ENCODE measurements at places on chromosomes 13 and 19.

- peak; percentile 36 for DNase-seq
These were observed 15.7 kb downstream of the ZNF808 start for GRCh38 chr19:52542984-52543664.

DNA sequence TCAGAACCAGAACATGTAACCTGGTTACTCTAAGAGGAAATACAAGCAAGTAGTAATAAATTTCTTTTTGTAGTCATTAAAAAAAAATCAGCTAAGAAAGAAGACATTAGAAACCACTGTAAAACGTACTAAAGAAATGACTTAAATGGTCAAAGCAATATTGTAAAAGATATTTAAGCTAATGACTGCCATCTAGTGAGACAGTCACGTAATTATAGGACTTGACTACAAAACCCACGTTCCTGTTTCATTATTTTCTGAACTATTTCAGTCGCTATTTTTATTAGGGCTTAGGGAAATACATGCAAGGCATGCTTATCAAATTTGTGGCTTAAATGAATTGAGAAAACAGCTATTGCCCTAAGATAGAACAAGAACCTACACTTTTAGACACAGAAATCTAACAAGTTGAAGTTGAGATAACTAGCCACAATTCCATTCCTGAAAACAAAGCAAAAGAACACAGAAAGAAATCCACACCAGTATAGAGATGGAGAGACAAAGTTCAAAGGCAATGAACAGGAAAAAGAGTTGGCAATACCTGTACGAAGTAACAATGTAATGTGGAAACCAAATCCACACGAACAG is 17.9 kb downstream of the ALG5 start:
- no peak for DNase-seq

- no peak for DNase-seq
These were observed 184.0 kb upstream of the UBL3 start for GRCh38 chr13:30034458-30034795.

- no peak for DNase-seq
These were observed 106.8 kb downstream of the DNAJC3 start for GRCh38 chr13:95783747-95784146.

- DNase-seq, result no peak
These were observed 5.2 kb upstream of the IFT88 start for GRCh38 chr13:20561741-20562140.
